NCI-H1105 treated with DMSO at 0.1 percent for 48 hours (cell line): ENCODE measurements at places on chromosomes 2 and 18.

GRCh38 chr2:3154700-3155099 lies 222.9 kb downstream of the EIPR1 start:
- no peak for DNase-seq

GRCh38 chr2:163182764-163183354 lies 344.3 kb upstream of the KCNH7 start:
- DNase-seq = peak; percentile 52

GRCh38 chr2:160087854-160088745 lies 25.7 kb upstream of the PLA2R1 start:
- no peak for DNase-seq

- no peak for DNase-seq
Measured at GRCh38 chr18:55401638-55402191, 186.3 kb downstream of the TCF4 start.

GRCh38 chr2:230557065-230557464 lies 141.1 kb downstream of the SP100 start:
- no peak for DNase-seq

DNA sequence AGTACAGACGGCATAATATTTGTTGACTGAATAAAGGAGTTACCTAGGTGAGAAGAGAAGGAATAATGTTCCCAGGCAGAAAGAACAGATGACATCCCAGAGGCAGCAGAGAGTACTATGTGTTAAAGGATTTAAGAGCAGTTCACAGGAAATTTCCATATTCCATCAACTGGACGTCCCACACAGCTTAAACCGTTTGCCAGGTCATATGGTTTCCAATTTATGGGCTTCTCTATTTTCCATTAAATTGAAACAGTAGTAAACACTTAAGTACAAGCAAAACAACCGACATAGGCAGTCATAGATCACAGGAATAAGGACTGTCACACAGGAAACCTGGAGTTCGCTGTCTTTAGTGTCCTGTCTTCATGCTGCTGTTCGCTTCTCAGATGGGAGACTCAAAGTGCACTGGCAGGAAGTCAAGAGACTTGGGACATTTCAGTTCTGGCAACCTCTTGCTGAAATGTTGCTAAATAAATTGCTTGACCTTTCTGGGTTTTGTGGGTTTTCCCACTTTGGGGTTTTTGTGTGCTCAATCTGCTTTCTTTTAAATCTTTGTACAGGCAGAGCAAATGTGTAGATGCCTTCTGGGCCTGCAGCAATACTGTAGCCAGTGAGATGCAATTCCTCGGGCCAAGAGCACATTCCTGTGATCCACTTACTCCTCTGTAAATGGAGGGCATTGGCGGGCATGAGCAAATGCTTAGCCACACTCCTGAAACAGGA lies 5.8 kb upstream of the PIEZO2 start:
- DNase-seq = no peak

DNA sequence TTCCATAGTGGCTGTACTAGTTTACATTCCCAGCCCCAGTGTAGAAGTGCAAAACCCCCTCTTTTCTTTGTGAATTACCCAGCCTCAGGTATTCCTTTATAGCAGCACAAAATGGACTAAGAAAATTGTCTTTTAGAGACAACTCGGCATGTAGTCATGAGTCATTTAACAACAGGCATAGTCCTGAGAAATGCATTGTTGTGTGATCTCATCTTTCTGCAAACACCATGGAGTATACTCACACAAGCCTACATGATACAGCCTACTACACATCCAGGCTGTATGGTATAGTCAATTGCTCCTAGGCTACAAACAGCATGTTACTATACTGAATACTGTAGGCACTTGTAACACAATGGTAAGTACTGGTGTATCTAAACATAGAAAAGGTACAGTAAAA lies 44.4 kb upstream of the MBP start:
- no peak for DNase-seq

DNA sequence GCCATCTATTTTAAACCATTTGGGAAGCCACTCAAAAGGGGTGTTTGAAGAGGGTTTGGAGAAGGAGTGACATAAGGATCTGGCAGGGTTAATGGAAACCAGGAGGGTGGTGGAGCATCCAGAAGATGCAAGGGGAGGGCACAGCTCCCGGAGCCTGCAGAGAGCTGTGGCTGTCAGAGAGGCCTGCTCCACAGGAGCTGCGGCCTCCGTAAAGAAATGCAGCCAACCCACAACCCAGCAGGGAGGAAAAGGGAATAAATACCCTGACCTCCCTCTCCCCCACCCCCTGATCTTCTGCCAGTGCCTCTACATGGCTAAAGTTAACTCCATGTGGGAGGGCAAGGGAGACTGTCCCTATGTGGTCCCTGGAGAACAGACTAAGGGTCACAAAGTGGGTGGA lies 567.1 kb upstream of the POU3F3 start:
- no peak for DNase-seq

DNA sequence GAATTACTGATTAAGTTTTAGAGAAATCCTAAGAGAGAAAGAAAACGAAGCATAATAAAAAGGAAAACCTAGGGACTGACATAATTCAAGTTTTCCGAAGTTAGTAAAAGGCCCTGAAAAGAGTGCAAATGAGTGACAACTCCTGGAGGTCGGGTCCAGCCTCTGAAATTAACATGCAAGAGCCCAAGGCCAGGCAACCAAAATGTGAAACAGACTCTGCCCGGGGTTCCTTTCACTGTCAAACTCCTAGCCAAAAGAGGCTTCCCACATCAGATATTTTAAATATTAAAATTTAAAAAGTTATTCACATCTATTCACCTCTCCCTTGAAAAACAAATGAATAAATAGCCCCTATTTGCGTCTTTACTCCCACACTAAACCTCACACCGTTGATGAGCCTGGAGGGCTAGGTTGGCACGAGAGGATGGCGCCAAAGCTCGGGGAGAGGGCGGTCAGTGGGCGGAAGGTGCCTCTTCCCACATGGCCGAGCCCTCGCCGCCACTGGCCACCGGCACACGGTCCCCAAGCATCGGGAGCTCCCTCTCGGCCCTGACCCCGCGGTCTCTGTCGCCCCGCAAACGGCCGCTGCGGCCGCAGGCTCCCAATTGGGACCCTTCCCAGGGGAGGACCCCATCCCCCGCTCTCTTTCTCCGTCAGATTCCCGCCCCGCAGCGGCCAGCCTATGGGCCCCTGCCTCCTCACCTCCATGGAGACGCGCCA lies 630 bp downstream of the PPM1G start:
- DNase-seq = no peak

DNA sequence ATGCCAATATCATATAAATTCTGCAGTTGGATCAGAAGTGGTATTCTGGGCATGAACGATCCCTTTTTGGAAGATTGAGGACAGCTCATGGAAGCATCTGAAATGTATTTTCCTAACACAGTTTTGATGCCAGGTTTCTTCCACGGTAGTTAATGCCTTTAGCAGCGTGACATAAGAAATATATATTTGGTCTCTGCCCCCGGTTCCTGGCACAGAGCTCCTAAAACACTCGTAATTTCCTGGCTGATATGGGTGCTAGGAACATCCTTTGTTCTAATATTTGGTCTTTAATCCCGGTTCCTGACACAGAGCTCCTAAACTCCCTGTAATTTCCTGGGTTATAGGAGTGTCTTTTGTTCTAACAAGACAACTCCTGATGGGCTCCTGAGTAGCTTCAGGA lies 8.2 kb upstream of the CABLES1 start:
- no peak for DNase-seq

DNA sequence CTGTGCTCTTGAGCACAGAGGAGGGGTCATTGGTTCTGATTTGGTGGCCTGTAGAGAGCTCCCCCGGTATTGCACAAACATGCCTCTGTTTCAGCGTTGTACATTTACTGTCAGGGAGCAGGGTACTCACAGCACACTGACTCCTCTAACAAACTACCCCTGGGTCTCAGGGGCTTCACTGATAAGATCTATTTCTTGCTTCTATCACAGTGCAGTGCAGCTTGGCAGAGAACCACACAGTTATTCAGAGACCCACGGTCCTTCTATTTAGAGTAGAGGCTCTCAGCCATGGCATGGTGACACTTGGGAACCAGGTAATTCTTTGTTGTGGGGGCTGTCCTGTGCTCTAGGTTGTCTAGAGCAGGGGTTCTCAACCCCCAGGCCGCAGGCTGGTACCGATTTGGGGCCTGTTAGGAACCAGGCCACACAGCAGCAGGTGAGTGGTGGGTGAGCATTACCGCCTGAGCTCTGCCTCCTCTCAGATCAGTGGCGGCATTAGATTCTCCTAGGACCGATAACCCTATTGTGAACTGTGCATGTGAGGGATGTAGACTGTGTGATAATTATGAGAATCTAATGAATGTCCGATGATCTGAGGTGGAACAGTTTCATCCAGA lies 133.4 kb upstream of the MYCN start:
- DNase-seq = no peak

DNA sequence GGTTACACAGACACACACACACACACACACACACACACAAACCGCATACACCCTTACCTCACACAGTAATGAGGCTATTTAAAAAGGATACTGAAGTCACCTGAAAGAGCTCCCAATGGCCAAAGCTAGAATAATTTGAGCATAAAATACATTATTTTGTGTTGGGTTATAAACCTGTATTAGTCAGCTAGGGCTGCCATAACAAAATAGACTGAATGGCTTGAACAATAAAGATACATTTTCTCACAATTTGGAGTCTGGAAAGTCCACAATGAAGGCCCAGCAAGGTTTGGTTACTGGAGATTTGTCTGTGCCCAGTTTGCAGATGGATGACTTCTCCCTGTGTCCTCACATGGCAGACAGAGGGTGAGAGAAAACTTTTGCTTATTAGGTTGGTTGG lies 605.4 kb upstream of the REG3G start:
- no peak for DNase-seq

- no peak for DNase-seq
Measured at GRCh38 chr2:76498360-76498759, 787.6 kb upstream of the GCFC2 start.

DNA sequence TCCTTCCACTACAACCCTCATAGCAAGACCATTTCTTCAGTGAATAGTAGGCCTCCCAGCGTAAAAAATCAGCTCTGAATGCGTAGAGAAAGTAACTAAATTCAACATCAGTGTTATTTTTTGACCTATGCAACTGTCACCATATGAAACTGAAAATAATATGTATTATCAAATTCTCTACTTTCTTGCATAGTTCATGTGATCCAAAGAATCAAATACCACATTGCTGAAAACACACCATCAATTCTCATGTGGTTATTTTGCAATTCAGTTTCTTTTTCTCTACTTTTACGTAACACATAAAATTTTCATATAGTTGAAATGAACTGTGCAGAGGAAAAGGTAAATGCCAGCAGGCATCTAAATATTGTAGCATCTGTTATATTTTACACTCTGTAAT lies 208.5 kb upstream of the SPOPL start:
- no peak for DNase-seq

GRCh38 chr2:227310756-227311110 lies 14.3 kb upstream of the MFF start:
- no peak for DNase-seq

DNA sequence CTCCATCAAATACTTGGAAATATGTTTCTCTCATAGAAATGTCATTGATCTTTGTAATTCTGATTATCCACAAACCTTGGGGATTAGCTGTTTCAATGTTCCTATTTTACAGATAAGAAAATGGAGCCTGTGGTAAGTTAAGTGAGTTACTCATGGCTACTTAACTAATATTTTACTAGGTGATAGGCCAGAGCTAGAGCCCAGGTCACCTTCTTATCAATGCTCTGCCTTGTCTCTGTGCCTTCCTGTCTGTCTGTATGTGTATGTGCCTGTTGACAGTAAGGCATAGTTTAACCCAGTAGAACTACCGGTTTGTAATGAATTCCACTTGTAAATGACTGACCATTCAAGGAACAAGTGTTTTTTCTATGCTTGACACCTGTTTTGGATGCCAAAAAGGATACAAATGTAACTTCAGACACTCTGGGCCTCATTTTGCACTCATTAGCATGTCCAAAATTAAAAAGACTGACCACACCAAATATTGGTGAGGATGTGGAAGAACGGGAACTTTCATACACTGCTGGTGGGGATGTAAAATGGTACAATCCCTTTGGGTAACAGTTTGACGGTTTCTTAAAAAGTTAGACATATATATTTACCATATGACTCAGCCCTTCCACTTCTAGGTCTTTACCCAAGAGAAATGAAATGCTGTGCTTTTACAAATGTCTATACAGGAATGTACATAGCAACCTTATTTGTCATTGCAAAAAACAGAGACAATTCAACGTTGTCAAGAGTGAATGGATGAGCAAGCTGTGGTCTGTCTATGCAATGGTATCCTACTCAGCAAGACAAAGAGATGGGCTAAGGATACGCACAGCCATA lies 19.6 kb upstream of the IL1A start:
- DNase-seq = no peak

DNA sequence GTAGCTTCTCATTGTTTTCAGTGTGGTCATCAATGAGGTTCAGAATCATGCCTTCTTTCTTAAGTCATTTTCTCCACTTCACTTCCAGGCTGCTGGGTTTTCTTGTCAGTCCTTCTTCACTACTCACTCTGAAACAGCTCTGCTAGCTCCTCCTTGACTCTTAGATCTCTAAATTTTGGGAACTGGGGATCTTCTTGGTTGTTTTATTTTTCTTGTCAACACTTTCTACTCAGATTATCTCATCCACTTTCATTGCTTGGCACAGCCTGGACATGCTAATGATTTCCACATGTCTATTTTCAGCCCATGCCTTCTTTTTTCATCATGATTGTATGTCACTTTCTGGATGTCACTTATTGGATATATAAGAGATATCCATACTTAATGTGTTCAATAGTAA lies 517.8 kb upstream of the DSEL start:
- no peak for DNase-seq

- DNase-seq = no peak
Measured at GRCh38 chr2:196137271-196137670, 34.1 kb downstream of the STK17B start.

- DNase-seq = no peak
Measured at GRCh38 chr2:62472312-62472711, 33.7 kb downstream of the TMEM17 start.

- DNase-seq = no peak
Measured at GRCh38 chr2:72036595-72036994, 111.1 kb downstream of the CYP26B1 start.

- peak; percentile 93 for DNase-seq
Measured at GRCh38 chr2:37631698-37632097, 39.7 kb downstream of the CDC42EP3 start.

DNA sequence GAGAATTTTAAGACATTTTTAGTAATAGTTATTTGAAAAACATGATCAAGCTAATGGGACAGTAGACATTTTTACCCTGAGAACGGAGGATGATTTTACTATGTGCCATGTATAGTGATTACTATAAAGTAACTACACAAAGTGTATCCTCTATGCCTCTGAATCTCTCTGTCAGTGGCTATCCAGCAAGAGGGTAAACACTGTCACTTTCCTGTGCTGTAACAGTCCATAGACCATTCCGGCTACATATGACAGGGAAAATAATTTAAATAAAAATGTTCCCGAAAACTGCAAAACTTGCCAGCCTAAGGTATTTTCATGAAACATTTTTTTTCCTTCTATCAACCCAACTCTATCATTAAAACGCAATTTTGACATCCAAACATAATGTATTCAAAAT lies 1632.2 kb upstream of the ACVR2A start:
- no peak for DNase-seq

- DNase-seq = no peak
Measured at GRCh38 chr2:130841741-130842365, 5.1 kb downstream of the ARHGEF4 start.

- DNase-seq = no peak
Measured at GRCh38 chr2:55811048-55811447, 112.5 kb downstream of the EFEMP1 start.

GRCh38 chr18:44039216-44039615 lies 641.5 kb upstream of the SETBP1 start:
- DNase-seq = no peak

- no peak for DNase-seq
Measured at GRCh38 chr2:20451761-20452499, 5.1 kb downstream of the RHOB start.

- DNase-seq = no peak
Measured at GRCh38 chr2:141280037-141280436, 850.8 kb downstream of the LRP1B start.
